ENCODE measurements at places on chromosomes 5 and 9.

GRCh38 chr5:112142769-112143270 lies 276.3 kb downstream of the EPB41L4A start:
- DNase-seq = no peak

DNA sequence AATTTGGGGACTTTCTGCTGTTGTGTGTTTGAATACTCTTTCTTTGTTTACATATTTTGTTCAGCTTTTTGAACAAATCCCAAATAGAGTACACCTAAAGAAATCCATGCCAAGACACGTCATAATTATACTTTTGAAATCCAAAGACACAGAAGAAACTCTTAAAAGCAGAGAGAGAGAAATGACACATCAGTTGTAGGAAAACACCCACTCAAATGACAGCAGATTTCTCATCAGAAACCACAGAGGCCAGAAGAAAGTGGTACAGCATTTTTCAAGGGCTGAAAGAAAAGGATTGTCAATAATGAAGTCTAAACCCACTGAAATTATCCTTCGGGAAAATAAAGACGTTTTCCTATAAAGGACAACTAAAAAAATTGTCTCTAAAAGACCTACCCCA lies 378.6 kb downstream of the GADD45G start:
- no peak for DNase-seq

DNA sequence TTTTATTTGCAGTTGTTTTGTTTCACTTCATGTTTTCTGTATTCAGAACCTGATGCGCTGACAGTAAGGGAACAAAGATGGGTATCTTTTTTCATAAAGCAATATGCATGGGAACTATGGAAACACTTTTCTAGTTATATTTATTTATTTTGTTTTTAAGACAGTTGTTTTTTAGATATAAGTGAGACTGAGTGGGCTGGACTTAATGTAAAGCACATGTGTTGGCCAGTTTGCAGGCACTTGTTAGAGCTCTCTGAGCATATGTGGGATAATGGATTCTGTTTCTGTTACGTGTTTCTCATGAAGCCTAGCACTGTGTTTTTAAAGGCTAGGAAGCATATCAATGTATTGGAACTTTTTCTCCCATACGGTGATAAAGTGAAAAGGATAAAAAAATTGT lies 164.1 kb downstream of the PRR16 start:
- DNase-seq = no peak

- no peak for DNase-seq
Measured at GRCh38 chr9:12065050-12065449, 628.1 kb upstream of the TYRP1 start.

DNA sequence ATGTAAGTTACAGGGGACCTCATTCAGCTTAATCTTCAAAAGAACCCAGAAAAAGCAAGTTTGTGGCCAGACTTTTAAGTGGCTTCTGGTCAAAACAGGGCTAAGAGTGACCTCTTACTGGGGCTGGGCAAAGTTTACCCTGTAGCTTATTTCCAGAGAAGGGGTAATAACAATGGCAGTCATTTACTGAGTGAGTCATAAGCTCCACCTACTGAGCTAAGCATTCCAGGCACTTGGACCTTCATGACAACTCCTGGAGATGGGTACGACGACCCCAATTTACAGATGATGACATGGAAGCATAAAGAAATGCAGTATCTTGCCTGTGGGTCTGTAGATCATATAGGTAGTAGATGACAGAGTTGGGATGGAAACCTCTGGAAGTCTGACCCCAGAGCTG lies 4.7 kb upstream of the GPR151 start:
- DNase-seq = no peak

- no peak for DNase-seq
Measured at GRCh38 chr5:28374492-28374967, 1336.1 kb upstream of the CDH9 start.

- no peak for DNase-seq
Measured at GRCh38 chr5:135076051-135076491, 42.0 kb upstream of the PITX1 start.

DNA sequence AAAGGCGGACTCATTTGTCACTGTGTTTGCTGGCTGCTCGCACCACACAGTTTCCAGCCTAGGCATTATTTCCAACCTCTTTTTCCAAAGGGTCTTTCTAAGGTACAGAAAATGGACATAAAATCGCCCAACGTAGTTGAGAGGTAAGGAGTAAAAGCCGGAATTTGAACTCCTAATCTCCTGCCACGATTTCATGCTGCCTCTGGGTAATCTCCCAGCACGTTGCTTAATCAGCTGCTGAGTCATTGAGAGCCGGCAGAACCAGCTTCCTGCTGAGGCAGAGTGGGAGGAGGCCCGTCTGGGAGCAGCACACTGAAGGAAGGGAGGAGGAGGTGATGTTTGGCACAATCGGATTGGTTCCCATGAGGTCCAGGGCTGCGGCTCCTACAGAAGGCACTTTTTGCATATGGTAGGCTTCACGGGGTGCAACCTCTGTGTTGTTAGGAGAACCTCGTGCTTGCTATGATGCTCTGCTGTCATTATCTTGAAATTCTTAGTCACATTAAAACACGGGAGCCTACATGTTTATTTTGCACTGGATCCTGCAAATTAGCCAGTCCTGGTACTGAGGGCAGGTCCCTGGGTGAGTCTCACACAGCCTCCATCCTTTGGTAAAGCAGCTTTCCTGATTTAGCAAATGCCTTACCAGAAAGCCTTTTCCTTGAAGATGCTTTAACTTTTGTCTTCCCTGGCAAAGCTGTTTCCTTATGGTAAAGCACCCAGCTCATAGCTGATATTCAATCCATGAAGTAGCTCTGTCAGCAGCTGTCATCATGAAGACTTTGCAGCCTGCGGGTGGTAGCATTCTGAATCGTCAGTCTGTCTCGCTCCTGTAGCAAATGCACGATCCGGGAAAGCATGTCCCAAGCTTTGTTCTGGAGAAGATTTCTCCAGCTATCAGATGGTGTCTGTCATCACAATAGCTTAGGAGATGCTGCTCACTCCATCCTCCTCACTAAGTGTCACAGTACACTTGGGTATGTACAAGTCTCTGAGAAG lies 191.6 kb upstream of the MSX2 start:
- no peak for DNase-seq

- DNase-seq = no peak
Measured at GRCh38 chr5:172046593-172046992, 40.2 kb upstream of the FBXW11 start.

GRCh38 chr5:88732181-88732633 lies 150.8 kb downstream of the MEF2C start:
- DNase-seq = no peak

- no peak for DNase-seq
Measured at GRCh38 chr9:137247916-137248175, 3.2 kb upstream of the STPG3 start.

- DNase-seq = no peak
Measured at GRCh38 chr5:76165711-76166374, 82.7 kb downstream of the SV2C start.

GRCh38 chr5:168365581-168366081 lies 74.2 kb downstream of the WWC1 start:
- no peak for DNase-seq

- no peak for DNase-seq
Measured at GRCh38 chr9:77907585-77907984, 124.0 kb downstream of the GNAQ start.

- no peak for DNase-seq
Measured at GRCh38 chr9:121981118-121981883, 111.8 kb downstream of the TTLL11 start.

DNA sequence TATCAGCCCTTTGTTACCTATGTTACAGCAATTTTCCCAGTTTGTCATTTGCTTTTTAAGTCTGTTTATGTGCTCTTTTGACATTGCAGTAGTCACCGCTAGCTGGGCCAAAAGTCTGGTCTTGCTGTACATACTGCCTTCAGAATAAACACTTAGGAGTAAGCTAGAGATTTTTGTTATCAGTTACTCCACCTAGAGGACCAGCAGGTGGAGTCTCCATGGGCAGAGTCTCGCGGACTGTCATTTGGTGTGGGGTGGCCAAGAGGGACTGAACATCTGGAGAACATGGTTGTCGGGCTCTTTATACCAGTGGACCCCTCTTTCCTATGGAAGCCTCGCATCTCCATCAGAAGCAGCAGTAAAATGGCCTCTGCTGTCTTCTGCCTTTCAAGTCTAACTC lies 10.8 kb upstream of the MGAT1 start:
- DNase-seq = no peak
